ENCODE measurements at places on chromosomes 6 and 20. TPM values are rescaled to one million over a fixed set of nuclear protein-coding genes. Genes with fewer than 3 reads are reported as not detected.

DNA sequence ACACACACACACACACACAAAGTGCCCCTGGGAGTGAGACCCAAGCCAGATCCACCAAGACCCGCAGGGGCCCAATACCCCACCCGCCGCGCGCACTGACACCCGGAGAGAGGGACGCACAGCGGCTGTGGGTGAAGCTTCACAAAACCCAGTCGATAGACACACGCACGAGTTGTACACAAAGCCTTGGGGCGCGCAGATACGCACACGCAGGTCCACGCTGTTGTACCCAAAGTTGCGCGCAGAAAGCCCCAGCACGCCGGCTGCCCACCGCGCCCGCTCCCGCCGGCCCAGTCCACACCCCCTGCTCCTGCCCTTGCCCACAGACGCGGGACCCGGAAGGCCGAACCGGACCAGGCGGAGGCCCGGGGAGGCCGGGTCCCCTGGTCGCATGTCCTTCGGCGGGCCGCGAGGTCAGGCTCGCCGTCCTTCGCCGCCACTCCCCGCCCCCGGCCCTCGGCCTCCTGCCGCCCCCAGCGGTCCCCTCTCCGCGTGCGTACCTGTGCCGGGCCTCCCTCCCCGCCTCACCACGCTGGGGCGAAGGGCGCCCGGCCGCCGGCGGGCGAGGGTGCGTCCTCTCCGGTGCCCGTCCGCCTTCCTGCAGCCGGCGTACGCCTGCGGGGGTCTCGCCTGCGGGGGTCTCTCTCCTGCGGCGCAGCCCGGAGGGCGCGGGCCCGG is at the start of gene TMEM74B:
Gene TMEM74B, minus strand, starts transcription at position 344 of the 678 bp plus-strand sequence. CDS start 1,180 bp downstream, outside the sequence.
- peak; percentile 40 for DNase-seq

Gene LY6G5C
- 1.8 TPM for total RNA-seq

DNA sequence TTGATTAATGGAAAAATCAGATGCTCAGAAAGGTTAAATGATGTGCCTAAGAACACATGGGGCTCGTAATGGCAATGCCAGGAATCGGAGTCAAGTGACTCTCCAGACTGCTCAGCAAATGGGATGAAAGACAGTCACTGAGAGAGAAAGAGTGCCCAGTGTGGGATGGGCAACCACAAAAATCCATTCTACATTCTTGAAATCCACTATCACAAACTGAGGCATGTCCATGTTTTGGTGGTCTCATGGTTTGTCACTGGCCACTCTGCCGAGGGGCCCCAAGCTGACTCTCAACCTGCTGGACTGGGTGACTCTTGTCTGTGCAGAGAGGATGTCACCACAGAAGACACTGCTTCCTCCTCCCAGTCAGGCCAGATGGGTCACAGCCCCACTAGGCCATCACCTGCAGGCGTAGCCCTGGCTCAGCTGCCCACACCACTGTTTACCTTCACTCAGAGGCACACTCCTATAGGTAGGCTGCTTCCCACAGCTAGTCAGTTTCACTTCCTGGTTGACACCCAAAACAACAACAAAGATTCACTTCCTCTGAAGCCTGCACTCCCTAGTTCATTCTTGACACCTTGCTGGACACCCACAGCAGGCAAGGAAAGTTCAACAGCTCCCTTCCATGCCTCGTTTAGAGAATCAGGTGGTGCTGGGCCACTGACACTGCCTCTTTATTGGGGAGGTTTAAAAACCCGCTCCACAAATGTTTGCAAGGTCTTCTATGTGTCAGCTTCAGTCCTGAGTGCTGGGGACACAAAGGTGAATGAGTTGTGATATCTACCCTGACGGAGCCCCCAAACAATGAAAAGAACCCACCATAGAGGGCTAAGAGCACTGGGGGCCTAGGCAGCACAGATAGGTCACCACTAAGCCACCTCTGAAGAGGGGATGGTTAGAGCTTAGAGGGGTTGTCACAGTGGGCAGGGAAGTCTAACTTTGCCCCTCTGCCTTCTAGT is 21.7 kb downstream of the MAP1LC3A start:
- no peak for DNase-seq

- no peak for DNase-seq
Measured at GRCh38 chr6:2503816-2504494, 246.8 kb downstream of the MYLK4 start.

- no peak for DNase-seq
Measured at GRCh38 chr6:43963877-43964658, 163.2 kb downstream of the MRPL14 start.

DNA sequence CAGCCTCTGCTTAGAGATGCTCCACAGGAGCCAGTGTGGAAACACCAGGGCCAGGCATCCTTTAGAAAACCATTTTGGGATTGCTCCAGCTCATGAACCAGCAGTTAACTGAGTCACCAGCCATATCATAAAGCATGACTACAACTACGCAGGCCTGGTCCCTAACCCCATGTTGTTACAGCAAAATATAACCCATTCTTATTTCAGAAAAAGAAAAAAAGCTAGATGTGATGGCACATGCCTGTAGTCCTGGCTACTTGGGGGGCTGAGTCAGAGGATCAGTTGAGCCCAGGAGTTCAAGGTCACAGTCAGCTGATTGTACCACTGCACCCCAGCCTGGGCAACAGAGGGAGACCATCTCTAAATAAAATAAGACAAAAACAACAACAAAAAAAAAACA is 36.8 kb downstream of the C6orf15 start:
- DNase-seq = no peak

Gene TLDC2
- not detected for total RNA-seq

DNA sequence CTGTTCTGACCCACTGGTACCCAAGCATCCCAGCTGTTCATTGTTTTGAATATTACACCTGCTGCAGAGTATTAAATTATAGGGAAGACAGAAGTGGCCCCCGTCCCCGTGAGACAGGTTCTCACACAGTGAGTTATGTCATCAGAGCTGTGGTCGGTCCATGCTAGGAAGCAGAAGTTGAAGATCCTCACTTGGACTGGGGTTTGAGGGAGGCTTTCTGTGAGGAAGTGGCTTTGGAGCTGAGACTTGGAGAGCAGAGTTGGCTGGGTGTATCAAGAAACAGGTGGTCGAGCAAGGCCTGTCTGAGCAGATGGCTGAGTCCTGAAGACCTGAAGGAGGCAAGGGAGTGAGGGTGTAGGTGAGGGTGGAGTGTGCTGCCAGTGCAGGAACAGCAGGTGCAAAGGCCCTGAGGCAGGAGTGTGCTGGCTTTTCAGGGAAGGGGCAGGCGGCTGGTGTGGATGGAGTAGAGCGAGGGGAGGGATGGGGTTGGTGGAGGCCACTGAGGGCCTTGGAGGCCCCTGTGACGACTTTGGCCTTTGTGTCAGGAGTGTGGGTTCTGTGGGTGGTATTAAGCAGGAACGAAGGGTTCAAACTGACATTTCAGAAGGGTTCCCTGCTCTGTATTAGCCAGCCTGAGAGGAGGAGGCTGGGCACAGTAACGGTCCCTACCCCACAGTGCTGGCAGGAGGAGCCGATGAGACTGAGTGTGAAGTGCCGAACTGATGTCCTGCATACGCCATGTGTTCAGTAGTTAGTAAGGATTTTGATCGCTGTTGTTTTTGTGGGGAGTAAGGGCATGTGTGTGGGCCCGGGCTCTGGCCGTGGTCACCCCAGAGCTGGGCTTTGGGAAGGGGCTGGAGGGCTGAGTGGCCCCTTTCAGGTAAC is 11.8 kb downstream of the SRC start:
- no peak for DNase-seq

GRCh38 chr20:46128310-46129151 is 10.4 kb downstream of the CD40 start:
- peak; percentile 63 for DNase-seq

- no peak for DNase-seq
Measured at GRCh38 chr20:40442181-40442963, 246.7 kb downstream of the MAFB start.

GRCh38 chr6:156797901-156798735 is 20.9 kb downstream of the ARID1B start:
- no peak for DNase-seq

Gene MAPK14
- 27.3 TPM for total RNA-seq

Gene RFX6
- not detected for total RNA-seq

- DNase-seq = no peak
Measured at GRCh38 chr20:32966382-32966781, 37.9 kb downstream of the SUN5 start.

- no peak for DNase-seq
Measured at GRCh38 chr20:32763202-32764004, 1.2 kb downstream of the DNMT3B start.

DNA sequence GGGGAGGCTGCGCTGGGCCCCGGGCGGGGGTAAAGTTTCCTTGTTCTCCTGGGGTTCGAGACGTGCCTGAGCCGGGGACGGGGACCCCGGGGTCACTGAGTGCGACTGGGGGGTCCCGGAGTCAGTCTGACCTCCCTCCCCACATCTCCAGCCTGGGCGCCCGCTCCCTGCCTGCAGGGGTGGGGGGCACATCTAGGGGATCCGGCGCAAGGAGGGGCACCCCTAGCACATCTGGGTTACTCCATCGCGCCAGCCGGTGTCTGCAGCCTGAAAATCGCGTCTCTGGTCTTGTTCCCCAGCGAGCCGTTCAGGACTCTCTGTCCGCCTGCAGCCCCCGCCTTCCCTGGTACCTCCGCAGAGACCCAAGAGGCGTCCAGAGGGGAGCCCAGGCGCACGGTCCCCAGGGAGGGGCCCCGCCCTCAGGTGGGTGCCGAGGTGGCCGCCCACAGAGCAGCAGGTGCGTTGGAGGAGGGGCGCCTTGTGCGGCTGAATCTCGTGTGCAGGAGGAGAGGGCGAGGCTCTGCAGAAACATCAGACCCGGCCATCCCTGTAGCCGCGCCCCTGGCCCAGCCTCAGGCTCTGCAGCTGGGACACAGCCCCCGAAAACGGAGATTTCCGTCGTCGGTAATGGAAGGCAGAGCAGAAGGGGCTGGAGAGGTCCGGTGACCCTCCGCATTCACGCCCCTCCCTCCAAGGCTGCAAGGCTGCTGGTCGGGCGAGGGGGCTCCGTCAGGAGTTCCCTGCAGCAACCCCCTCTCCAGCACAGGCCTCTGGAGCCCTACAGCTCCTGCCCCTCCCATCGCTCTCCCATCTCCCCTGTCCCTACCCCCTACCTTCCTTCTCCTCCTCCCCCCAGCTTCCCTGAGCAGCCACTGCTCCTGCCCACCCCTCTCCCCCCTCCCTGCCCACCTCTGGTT is 628 bp upstream of the CHRNA4 start:
- DNase-seq = peak; percentile 21

- DNase-seq = no peak
Measured at GRCh38 chr6:99560668-99561067, 7.8 kb downstream of the CCNC start.

Gene CST2
- total RNA-seq = not detected

DNA sequence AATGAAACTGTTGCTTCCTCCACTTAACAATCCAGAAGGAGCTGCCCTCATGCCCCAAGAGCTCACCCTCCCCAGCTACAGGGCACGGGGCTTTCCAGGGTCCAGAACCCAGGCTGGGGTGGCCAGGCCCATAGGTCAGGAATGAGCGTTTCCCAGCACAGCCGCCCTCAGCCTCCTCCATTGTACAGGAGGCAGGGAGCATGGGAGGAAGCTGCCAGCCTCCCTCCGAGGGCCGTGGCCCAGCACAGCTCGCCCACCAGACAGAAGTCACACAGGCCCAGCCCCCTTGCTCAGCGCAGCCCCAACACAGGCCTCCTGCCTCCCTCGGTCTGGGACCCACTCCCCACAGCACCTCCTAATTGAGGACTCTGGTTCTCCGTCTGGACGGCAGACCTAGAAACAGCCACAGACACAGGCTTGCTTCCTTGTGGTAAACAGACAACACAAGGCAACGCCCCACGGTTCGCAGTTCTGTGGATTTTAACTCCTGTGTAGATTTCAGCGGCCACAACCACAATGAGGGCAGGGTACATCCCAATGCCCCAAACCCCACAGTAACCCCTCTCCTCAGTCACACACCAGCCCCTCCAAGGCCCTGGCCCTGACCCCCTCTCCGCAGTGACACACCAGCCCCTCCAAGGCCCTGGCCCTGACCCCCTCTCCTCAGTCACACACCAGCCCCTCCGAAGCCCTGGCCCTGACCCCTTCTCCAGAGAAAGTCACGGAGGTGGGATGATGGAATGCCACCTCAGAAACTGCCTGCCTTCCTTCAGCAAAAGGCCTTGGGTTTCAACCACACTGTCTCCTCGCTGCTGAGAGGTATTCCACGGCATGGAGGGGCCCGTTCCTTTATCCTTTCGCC is 173.5 kb downstream of the DLL1 start:
- DNase-seq = no peak

Gene ID4
- total RNA-seq = 3.0 TPM

Gene FAM83B
- 3.3 TPM for total RNA-seq

Gene HLA-DRA
- total RNA-seq = 109 TPM

GRCh38 chr6:7184502-7184901 is 76.7 kb downstream of the RREB1 start:
- DNase-seq = no peak

Gene CDH26
- total RNA-seq = 1.6 TPM

GRCh38 chr6:165858586-165858985 is 195.5 kb upstream of the PDE10A start:
- no peak for DNase-seq

- no peak for DNase-seq
Measured at GRCh38 chr6:15974817-15975216, 154.1 kb upstream of the MYLIP start.

GRCh38 chr6:42142118-42142835 is at the start of gene C6orf132:
Gene C6orf132, minus strand, starts transcription at chr6:42142620. Its CDS starts 176 bp downstream, at chr6:42142444.
- DNase-seq = peak; percentile 60

Gene CBLN4
- not detected for total RNA-seq

DNA sequence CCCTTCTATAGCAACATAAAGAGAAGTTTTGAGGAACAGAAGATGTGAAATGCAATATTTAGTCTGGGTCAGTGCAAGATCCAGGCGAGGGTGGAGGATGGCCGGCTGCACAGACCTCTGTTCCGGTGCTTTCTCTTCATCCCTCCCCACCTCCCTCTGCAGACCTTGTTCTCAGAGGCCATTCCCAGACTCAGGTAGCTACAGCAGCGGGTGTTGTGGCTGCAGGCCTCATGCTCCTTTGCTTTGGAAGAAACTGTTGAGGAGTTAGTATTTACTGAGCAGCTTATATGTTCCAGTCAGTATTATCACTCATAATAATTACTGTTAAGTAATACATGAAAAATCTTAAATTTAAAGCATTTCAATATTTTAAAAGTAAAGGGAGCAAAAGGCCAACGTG is 1.7 kb downstream of the BTN3A3 start:
- DNase-seq = no peak

DNA sequence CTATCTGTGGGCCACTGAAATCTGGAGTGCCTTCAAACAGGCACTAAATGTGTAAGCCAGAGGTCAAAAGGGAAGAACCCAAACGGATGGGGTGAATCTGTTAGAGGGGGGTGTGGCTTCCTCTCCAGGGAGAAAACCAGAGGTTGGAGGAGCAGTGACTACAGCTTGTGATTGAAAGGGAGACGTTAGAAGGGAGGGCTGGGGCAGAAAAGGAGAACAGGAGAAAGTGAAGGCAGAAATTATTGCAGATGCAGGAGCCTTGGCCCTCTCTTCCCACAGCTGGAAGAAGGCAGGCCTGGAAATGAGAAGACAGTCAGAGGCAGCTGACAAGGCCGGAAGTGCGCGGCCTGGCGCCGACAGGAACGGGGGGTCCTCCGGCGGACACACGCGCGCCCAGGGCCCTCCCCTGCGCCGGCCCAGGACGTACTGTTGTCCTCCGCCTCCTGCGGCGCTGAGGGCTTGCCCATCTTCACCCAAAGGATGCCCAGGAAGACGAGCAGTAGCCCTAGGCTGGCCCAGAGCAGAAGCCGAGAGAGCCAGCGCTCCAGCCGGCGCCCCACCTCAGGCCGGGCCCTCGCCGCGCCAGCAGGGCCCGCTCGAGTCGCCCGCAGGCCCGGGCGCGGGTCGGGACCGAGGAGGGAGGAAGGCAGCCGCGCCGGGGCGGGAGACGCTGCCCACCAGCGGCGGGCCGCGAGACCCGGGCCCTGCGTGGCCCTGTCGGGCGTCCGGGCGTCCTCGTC is 806 bp downstream of the LEMD2 start:
- peak; percentile 87 for DNase-seq
